ENCODE measurements at places on chromosomes 13 and 19.

DNA sequence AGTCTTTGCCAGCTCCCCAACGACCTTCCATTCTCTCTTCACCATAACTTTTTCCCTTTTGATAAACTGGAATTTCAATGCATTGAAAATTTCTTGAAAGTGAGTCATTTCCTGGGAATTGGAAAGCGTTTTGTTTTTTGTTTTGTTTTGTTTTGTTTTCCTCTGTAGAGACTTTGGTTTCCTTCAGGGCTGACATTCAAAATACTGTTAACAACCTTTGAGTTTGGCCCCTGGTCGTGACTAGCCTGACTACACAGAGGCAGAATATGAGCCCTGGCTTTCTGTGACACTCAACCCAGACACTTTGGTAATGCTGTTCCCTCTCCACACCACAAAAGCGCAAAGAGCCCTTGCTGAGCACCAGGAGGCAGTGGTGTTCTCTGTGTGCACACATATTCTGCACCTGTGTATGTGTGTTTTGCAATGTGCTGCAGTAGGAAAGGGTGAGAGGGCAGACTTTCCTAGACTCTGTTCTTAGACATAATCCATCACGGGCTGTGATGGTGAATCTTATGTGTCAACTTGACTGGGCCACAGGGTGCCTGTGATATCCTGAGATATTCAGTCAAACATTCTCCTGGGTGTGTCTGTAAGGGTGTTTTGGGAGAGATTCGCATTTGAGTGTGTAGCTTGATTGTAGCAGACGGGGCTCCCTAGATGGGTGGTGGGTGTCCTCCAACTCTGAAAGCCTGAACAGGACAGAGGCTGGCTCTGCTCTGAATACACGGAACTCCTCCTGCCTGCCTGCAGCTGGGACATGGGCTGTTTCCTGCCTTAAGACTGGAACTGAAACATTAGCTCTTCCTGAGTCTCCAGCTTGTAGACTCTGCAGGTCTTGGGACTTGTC, 29.5 kb upstream of the ANKRD10 start:
- peak; percentile 89 for DNase-seq

DNA sequence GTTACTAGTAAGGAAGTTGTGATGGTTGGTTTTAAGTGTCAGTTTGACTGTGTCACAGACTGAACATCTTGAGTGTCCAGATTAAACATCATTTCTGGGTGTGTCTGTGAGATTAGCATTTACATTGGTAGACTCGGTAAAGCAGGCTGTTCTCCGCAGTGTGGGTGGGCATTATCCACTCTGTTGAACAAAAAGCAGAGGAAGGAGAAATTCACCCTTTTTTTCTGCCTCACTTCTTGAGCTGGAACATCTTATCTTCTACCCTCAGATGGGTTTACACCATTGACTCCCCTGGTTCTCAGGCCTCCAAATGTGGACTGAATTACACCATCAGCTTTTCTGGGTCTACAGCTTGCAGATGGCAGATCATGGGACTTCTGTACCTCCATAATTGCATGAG, 63.7 kb upstream of the ZDHHC20 start:
- DNase-seq, result no peak

DNA sequence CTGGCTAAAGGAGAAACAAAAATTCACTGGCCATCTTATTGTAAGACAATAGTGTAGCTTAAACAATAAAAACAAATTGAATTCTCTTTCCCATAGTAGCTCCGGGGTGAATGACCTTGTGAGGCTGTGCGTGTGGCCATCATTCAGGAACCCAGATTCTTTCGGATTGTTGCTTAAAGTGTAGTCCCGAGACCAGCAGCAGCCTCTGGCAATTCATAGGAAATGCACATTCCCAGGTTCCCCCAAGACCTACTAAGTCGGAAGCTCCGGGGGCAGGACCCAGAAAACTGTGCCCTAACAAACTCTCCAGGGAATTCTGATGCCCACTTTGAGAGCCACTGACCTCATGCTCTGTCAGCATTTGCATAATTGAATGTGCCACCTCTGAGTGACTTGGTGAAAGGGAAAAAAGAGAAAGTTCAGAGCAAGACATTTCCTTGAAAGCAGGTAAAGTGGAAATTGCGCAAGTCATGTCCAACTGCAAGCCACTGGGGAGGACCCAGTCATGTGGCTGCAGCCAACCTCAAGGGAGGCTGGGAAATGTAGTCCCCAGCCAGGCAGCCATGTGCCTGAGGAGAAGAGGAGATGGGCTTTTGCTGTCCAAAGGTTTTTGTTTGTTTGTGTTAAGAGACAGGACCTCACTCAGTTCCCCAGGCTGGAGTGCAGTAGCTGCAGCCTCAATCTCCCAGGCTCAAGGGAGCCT, 50.7 kb upstream of the PNMA8B start:
- peak; percentile 77 for DNase-seq

DNA sequence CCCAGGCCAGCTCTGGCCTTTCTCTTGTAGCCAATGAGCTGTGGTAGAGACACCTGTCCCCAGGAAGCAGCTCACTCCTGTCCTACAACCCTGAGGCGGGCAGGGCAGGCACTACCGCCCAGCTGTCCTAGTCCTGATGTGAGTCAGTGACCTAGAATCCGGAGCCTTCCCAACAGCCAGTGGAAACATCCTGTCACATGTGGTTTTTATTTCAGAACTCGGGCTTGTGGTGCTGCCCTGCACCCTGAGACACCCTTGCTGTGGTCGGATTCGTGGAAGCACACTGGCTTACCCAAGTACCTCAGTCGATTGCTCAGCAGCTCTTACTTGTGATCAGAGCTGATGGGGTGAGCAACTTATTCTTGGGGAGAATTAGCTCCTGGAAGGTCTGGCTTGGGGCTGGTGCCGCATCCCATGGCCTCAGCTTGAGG, 83.6 kb upstream of the ARHGEF7 start:
- peak; percentile 60 for DNase-seq

DNA sequence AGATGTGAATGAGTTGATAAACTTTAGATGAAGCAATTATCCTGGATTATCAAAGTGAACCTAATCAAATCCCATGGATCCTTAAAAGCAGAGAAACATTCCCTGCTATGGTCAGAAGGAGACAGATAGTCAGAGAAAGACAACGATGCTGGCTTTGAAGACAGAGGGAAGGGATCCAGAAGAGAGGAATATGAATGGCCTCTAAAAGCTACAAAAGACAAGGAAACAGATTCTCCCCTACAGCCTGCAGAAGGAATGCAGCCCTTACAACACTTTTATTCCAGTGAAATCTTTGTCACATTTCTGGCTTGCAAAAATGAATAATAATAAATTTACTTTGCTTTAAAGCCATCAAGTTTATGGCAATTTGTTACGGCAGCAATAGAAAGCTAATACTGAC, 1164.2 kb downstream of the PCDH17 start:
- no peak for DNase-seq

DNA sequence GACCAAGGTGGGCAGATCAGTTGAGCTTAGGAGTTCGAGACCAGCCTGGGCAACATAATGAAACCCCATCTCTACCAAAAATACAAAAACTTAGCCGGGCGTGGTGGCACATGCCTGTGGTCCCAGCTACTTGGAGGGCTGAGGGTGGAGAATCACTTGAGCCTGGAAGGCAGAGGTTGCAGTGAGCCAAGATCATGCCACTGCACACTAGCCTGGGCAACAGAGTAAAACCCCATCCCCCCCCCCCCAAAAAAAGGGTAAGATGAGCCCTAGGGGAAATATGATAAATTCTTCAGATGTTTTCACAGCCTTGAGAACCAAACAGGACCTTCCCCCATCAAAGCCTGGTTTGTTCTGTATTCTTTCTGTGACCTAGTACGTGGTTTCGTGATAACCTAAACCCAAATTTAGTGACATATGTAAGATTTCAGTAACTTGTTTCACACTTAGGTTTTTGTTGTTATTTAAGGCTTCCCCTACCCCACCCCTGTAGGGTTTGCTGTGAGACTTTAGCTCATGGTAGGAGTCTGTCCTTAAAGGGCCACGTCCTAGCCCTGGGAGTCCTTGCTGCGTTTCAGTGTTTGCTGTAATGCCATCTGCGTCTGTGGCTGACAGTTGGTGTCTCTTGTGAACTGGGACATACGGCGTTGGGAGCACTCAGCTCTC, 49.6 kb downstream of the MYO9B start:
- DNase-seq, result peak; percentile 39

DNA sequence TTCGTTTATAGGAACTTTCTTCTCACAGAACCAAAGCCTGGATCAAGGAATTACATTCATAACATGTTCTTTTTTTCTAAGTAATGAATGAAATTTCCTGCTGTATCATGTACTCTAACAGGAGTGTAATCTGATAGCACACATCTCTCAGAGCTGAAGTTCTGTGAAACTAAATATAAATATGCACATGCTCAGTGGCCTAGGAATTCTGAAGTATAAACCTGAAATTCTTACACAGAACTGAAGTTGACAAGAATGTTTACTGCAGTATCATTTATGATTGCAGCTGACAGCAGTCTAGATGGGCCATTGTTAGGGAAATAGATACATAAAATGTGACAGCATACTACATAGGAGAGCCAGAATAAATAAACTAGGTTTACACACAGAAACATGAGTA, 54.5 kb downstream of the USP12 start:
- DNase-seq, result peak; percentile 76

DNA sequence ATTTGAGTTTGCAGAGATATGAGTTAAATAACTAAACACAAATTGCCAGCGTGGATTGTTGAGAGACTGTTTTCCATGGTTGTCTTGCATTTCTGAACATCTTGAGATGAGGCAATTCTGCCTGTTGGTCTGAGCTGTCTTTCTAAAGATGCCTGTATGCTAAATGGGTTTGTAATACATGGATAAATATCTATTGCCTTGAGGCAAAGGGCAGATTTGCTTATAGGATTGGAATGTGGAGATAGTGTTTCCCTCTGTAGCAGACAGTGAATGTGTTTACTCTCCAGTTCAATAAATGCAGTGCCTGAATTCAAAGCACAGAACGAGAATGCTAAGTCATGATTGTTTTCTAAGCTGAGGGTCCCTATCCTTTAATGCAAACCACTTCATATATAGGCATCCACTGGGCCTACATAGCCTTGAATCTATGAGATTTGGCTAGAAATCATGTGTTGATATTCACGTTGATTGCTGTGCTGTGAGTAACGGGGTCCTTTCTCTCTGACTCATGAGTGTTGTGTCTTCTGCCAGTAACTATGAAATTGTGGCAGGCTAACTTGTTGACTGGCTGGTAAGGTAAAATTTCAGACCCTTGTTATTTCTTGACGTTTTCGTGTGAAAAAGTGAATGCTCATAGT, 2554.8 kb downstream of the PCDH9 start:
- peak; percentile 87 for DNase-seq

- no peak for DNase-seq
Observed at GRCh38 chr13:48505597-48506091, 27.2 kb downstream of the RCBTB2 start.

GRCh38 chr19:14093117-14093823, 2.7 kb upstream of the SAMD1 start:
- DNase-seq, result no peak

GRCh38 chr19:56670961-56671612, 470 bp downstream of the ZNF835 start:
- no peak for DNase-seq

GRCh38 chr13:106350208-106350607, 185.3 kb downstream of the EFNB2 start:
- DNase-seq, result no peak

DNA sequence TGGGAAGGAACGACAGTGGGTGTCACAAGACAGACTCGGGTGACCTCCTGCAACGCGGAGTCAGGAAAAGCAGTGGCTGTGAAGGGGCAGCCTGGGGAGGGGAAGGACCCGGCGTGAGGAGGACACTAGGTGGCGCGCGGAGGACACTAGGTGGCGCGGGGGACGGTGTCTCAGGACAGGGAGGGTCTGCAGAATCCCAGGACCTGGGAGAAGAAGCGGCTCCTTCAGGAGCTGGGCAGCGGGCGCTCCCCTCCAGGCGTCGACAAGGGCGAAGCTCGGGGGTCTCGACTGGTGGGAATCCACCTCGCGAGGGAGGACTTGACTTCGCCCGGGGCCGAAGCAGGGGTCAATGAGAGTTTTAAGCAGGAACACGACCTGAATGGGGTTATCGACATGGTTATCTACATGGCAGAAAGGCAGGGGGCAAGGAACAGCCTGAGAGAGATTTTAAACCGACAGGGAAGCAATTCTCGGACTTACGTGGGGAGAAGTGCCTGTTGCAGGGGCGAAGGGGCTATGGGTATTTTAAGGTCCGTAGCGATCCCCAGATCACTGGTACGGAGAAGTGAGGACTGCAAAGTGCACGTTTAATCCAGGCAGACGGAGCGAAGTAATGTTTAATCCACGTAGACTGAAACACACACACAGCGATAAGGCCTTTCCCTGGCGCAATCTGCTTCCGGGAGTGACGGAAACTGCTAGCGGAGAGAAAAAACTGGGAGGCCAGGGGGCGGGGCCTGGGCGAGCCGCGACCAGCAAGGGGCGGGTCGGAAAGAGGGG, at the start of gene ZNF616:
ZNF616 (minus strand) TSS at position 687 of the 780 bp plus-strand sequence. CDS start 9,426 bp downstream, outside the sequence.
- peak; percentile 96 for DNase-seq

DNA sequence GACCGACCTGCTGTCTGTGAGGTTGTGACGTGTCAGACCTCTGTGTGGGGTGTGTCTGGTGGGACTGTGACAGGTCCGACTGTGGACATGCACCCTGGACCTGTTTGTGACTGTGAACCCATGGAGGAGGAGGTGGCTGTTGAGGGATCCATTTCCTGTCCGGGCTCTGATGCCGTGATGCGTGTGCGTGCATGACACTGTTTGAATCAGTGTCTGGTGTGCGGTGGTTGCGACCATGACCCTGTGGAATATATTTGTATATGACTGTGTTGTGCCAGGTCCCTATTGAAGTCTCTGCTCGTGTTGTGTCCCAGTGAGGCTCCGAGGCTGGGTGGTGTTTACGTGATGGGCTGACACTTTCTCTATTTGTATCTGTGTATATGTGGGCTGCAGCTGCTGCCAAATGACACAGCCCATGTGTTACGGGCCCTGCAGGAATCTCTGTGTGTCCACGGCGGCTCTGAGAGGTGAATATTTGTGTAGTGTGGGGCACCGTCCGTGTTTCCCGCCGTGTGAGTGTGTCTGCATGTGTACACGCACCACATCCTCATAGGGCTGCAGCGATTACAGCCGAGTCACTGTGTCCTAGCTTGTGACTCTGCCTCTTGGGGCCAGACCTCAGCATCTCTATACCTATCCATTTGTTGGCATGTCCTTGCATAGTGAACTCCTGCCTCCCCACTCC, 18.3 kb downstream of the CCDC97 start:
- peak; percentile 44 for DNase-seq

DNA sequence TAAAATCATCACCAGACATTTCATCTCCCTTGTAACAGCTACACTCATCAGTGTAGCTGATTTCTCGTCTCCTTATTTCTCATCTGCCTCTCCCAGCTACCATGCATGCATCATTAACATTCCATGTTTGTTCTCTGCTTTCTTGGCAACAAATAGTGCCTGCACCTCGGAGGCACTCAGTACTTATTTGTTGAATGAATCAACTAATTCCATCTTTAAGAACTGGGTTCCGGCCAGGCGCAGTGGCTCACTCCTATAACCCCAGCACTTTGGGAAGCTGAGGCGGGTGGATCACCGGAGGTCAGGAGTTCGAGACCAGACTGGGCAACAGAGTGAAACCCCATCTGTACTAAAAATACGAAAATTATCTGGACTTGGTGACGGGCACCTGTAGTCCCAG, 63.9 kb upstream of the GTF3A start:
- DNase-seq, result no peak
